Stimulated activated CD4-positive, alpha-beta T cell treated with anti-CD3 and anti-CD28 coated beads, Interleukin-12 subunit alpha, Interleukin-12 subunit beta, amount 100 ng/mL, for 48 hours (primary cell): ENCODE measurements at places on chromosomes 3 and 15.

GRCh38 chr3:109316162-109316730 is at the start of gene DPPA2:
Gene DPPA2, minus strand, starts transcription at chr3:109316517. Its CDS starts 1,975 bp downstream, at chr3:109314542.
- DNase-seq: no peak

DNA sequence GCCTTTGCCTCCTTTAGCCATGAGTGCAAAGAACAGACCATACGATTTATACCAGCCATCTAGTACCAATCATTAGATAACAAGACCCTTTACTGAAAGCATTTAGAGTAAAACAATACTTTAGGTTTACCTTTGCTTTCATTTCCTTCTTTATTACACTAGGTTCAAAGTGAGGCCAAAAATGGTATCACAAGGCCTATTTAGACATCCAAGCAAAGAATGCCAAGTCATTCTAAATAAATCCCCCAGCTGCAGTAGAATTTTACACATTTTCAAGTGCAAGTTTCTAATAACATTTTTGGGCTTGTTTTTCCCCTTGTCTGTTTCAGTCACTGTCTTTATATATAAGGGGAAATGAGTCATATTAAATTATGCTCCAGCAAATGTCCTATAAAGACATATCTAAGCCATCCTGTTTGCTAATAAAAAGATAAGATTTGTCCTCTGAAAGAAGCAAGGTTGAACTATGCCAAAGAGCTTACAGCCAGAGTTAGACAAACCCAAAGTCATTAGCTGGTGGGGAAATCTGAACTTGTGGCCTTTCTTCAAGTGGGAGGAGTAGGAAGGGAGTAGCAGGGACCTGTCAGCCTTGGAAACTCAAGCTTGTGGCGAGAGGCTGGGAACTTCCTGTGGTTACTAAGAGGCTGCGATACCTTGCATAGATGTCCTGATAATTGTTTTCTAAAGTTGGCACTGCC is 232.7 kb downstream of the MECOM start:
- DNase-seq: no peak

- DNase-seq: no peak
Observed at GRCh38 chr3:2274526-2274925, 175.9 kb downstream of the CNTN4 start.

DNA sequence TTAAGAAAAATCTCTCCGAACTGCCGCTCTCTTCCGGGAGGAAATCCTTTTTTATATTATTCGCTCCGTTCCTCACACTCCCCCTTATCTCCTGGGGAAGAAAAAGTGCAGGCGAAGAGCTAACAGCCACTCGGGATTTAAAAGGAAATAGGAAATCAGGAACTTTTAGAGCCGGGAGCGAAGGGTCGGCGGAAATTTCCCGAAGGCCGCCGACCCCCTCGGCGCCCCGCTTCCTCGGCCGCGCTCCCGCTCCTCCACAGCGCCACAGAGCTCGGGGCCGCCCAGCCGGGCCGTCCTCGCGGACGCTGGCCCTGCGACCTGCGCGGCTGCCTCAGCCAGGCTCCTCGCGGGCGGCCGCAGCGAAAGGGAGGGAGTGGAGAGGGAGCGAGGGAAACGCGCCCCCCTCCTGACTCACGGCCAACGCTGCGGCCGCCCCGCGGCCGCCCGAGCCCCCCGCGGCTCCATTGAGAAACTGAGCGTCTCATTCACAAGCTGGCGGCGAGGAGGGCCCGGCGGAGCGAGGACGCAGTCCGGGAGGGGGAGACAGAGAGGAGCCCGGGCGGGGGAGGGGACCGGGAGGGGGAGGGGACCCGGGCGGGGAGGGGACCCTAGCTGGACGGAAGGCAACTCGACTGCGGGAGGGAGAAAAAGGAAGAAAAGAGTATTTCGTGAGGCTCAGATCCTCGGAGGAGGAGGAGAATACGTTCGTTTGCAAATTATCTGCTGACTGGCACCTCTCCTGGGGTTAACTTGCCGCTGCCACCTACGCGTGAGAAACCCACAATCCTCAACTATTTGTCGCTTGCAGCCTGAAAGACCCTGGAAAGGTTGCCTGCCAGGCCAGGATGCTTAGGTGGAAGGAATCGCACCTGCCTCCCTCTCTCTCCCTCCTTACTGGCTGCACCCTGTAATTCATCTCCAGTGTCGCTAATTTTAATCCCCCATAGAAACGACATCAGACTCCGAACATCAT is at the start of gene PTPN9:
Gene PTPN9, minus strand, starts transcription at position 368 of the 973 bp plus-strand sequence. CDS start 539 bp downstream, outside the sequence.
- peak; percentile 59 for DNase-seq

- no peak for DNase-seq
Observed at GRCh38 chr3:131957980-131958379, 76.8 kb downstream of the CPNE4 start.

DNA sequence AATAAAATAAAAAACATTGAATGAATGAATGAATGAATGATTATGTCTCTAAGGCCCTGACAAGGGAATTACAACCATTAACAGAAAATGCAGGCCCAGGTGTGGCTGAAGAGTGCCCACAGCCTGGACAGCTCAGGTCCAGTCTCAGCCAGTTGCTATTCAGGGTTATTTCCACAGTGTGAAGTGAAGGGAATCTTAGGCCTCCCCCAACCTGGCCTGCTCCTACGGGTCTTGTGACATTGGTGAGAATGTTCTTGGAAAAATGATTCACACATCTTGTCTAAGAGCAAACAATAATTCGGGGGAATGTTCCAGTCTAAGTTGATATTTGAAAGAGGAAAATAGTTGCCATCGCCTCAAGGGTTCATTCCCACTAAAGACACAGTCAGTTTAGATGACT is 37.0 kb downstream of the MINDY4B start:
- DNase-seq: no peak

DNA sequence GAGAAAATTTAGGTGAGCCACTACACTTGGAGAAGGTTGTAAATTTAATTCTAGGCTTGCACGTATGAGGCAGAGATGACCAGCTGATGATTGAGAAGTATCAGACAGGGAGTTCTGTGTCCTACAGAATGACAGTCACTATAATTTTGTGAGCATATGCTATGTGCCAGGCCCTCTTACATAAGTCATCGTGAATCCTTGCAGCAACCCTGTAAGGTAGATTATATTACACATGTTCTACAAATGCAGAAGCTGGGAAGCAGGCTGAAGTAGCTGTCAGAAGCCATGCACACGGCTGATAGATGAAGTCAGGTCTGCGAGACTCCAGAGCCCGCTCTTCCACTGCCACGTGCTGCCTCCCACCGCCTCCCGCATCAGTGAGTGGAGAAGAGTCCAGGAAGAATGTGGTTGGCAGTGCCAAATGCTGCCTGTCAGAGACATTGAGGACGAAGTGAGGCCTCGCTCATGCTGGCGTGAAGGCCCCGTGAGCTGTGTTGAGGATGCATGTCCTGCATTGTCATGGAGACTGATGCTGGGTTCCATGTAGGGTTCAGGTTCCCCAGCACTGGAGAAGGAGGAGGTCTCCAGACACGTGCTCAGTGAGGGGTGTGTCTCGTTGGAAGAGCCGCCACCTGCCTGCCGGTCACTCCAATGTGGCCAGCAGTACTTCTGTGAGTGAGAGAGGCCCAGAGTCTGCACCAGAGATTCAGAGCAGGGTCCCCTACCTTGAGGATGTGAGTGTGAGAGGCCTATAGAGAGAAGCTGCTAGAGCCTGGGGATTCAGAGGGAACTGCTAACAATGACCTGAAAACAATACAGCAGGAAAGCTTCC is 123.3 kb upstream of the PLXNA1 start:
- no peak for DNase-seq

GRCh38 chr3:74739242-74739641 is 124.8 kb upstream of the CNTN3 start:
- DNase-seq: no peak

DNA sequence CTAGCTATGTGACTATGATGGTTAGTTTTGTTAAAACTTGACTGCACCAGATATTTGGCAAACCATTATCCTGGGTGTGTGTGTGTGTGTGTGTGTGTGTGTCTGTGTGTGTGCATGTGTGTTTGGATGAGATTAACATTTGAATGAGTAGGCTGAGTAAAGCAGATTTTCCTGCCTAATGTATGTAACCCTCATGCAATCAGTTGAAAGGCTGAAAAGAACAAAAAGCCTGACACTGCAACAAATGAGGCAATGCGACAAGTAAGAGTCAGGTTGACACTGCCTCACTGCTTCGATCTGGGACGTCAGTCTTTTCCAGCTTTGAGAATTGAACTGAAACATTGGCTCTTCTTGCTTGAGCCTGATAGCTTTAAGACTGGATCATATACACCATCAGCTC is 643.0 kb downstream of the NAALADL2 start:
- DNase-seq: no peak

- DNase-seq: no peak
Observed at GRCh38 chr3:108834551-108834950, 12.0 kb downstream of the TRAT1 start.

GRCh38 chr15:38562278-38562677 is 2.3 kb downstream of the RASGRP1 start:
- DNase-seq: no peak

DNA sequence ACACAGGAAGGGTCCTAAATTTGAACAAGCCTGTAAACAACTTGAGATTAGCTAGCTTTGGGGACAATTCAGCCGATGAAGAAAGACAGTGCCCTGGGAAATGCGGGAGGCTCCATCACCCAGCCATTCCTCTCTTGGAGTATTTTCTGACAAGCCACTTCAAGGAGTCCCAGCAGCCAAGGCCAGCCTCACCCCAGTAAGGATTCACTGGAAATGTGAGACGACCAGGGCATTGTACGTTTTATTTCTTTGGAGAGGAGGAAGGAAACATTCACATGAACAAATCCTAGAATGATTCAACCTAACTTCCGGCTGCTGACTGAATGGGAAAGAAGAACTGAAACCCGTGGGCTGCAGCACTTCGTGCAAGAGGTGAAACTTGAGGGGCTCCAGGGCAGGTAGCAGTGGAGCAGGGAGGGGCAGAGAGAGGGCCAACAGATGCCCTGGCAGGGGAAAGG is 116.4 kb upstream of the ARHGEF3 start:
- DNase-seq: peak; percentile 55

GRCh38 chr3:160084998-160085397 is 96.4 kb downstream of the IL12A start:
- no peak for DNase-seq

DNA sequence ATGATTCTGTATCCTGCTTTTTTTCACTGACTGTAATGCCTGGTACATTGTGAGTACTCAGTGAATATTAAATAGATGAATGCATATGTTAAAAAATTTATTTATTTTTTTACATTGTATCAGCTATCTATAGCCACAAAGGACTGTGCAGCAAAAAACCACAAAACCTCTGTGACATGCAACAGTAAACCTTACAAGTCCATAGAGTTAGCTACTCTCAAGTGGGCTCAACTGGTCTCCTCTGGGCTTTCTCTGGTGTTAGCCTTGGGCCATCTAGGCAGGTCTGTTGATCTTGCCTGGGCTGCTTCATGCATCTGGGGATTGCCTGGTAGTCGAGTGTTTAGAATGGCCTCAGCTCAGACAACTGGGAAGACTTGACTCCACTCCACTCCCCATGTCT is 35.3 kb downstream of the OTOL1 start:
- DNase-seq: no peak

DNA sequence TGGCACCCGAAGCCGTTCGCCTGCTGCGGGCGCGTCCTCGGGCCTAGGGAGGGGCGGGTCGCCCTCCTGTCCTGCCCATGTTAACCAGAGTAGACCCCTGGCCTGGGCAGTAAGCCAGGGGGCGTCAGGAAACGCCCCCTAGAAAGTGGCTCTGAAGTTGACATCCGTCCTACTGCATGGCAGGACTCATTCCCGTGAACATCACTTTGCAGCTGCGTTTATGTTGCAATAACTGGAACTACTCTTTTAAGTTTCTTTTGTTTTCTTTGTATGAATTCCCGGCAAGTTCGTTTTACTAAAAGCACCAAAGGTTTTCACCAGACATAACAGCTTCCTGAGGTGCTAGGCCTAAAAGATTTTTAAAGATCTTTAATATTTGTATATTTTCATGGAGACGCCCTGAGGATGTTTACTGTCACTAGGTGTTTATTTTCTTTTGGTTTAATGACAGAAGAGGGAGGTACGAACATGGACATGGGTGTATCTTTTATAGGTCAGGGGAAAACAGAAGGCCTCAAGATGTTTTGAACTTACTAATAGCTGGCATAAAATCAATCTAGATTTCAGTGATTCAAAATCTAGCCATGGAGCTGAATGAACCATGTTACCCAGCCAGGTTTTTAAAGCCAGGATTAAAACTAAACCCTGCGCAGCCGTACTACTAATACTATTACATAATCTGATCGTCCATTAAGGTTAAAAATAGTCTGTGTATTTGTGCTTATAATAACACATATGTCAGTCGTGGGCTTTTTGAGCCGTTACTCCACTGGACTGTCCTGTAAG is 1.0 kb downstream of the C15orf61 start:
- DNase-seq: no peak

- no peak for DNase-seq
Observed at GRCh38 chr3:100416863-100417262, 15.5 kb downstream of the LNP1 start.

- no peak for DNase-seq
Observed at GRCh38 chr3:133894353-133895207, 1.1 kb downstream of the RAB6B start.

GRCh38 chr3:184562878-184563560 is 1.4 kb downstream of the EPHB3 start:
- no peak for DNase-seq

- DNase-seq: no peak
Observed at GRCh38 chr15:56019060-56019793, 25.8 kb upstream of the NEDD4 start.

DNA sequence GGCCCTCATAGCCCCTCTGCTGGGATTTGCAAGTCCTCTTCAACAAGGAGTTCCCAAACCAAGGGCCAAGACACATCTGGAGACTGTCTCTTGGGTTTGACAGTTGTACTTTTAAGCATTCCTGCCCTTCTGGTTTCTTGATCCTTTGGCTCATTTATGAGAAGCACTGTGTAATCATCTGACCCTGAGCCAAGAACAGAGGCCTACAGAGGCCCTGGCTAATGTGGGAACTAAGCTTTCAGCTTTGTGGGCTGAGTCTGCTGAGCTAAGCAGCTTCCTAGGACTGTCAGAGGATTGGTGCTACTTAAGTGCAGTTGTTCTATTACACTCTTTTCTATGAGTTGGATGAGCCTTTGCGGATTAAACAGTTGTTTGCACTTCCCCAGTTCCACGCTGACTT is 178.3 kb downstream of the KBTBD8 start:
- no peak for DNase-seq

- DNase-seq: no peak
Observed at GRCh38 chr3:159210336-159210735, 408.5 kb downstream of the MFSD1 start.

DNA sequence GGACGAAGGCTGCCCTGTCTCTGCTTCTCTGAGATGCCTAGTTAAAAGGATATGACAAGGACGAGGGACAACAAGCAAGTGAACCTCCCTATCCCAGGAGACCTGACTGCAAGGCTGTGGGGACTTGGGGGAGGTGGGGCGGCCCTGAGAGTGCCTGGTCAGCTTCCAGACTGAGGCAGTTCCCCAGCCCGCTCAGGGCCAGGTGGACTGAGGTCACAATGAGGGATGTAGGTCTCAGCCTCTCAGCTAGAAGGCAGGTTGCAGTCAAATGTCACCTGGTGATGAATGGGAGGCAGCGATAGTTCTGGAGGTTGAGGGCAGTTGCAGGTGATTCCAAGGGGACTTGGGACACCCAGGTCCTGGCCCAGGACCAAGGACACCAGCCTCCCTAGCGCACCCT is 30.6 kb downstream of the TKT start:
- no peak for DNase-seq
